ENCODE measurements at places on chromosomes 7 and 10.
A peak's percentile ranks its signal among the peaks of the same experiment; 100 is the strongest.

GRCh38 chr7:86932038-86932512 lies 127.4 kb downstream of the ELAPOR2 start:
- H3K27me3 ChIP-seq = no peaks in the 10 kb centered on the region
- no peak for DNase-seq
- peak overlapping the region; percentile 23 for H3K4me3 ChIP-seq
- H3K27ac ChIP-seq = peak overlapping the region; percentile 94
- peaks cover 34% of the 10 kb centered on the region for H3K4me1 ChIP-seq

- peaks cover 9% of the 10 kb centered on the region for H3K4me1 ChIP-seq
- H3K27me3 ChIP-seq = no peaks in the 10 kb centered on the region
- H3K36me3 ChIP-seq = peaks cover 14% of the 10 kb centered on the region
- no peak overlapping the region for H3K4me3 ChIP-seq
These were observed 4.8 kb upstream of the TAF3 start for GRCh38 chr10:7813481-7813880.

DNA sequence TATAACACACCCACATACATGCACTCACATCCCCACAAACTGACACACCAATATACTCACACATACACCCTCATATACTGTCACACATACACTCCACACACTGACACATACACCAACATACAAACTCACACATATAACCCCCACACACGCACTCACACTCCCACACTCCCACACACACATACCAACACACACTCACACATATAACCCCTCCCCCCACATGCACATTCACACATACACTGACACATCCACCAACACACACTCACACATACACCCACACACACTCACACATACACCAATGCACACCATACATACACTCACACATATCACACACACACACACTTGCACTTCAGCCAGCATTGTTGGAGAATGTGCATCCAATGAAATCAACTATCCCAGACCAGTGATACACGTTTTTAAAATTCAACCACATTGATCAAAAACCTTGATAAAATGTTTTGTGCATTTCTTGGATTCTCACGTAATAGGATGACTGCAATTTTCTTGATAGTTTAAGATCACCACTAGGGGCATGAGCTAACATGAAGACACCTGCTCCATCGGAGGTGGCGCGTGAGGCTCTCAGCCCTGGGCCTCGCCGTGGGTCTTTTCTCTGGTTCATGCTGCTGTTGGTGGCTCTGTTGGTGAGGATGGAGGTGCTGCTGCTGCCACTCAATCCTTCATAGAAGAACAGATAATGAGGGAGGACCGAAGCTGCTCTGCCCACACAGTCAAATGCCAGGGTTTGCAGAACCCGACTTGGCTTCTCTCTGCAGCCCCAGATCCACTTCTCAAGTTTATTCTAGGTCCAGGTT lies 32.1 kb upstream of the CHST15 start:
- H3K4me1 ChIP-seq = no peaks in the 10 kb centered on the region
- H3K27ac ChIP-seq = no peak overlapping the region
- H3K4me3 ChIP-seq = no peak overlapping the region
- no peaks in the 10 kb centered on the region for H3K27me3 ChIP-seq
- no peak for DNase-seq

GRCh38 chr7:26081638-26082037 lies 70.4 kb upstream of the NFE2L3 start:
- H3K27ac ChIP-seq = no peak overlapping the region
- no peaks in the 10 kb centered on the region for H3K36me3 ChIP-seq
- H3K27me3 ChIP-seq = peaks cover 26% of the 10 kb centered on the region
- H3K4me1 ChIP-seq = peaks cover 8% of the 10 kb centered on the region

- no peaks in the 10 kb centered on the region for H3K27me3 ChIP-seq
- no peak for DNase-seq
- no peak overlapping the region for H3K4me3 ChIP-seq
- peaks cover 24% of the 10 kb centered on the region for H3K4me1 ChIP-seq
- H3K36me3 ChIP-seq = peaks cover 14% of the 10 kb centered on the region
- H3K27ac ChIP-seq = no peak overlapping the region
These were observed 866 bp downstream of the CNOT4 start for GRCh38 chr7:135508883-135509588.

DNA sequence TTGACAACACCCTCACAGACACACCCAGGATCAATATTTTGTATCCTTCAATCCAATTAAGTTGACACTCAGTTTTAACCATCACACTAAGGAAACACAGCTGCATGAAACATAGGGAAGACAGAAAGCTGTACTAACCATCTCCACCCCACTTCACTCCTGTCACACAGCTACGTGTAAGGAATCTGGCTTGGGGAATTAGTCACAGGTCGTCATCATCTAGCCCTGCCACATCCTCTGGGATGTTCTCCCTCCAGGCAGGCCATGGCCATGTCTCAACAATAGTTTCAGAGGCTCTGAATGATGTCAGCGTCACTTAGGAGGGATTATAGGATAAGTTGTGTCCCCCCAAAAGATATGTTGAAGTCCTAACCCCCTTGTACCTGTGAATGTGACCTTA lies 10.8 kb upstream of the SEMA3C start:
- H3K4me3 ChIP-seq = no peak overlapping the region
- no peak overlapping the region for H3K27ac ChIP-seq
- H3K4me1 ChIP-seq = no peaks in the 10 kb centered on the region

GRCh38 chr7:74193054-74193453 lies 16.8 kb upstream of the LAT2 start:
- H3K27ac ChIP-seq = peak overlapping the region; percentile 48
- H3K27me3 ChIP-seq = no peaks in the 10 kb centered on the region
- H3K4me3 ChIP-seq = no peak overlapping the region
- H3K36me3 ChIP-seq = peaks cover 98% of the 10 kb centered on the region

GRCh38 chr7:57404967-57405421 lies 45.0 kb upstream of the ZNF716 start:
- H3K36me3 ChIP-seq = peaks cover 4% of the 10 kb centered on the region
- no peaks in the 10 kb centered on the region for H3K4me1 ChIP-seq
- DNase-seq = no peak
- H3K27ac ChIP-seq = no peak overlapping the region
- no peak overlapping the region for H3K4me3 ChIP-seq

DNA sequence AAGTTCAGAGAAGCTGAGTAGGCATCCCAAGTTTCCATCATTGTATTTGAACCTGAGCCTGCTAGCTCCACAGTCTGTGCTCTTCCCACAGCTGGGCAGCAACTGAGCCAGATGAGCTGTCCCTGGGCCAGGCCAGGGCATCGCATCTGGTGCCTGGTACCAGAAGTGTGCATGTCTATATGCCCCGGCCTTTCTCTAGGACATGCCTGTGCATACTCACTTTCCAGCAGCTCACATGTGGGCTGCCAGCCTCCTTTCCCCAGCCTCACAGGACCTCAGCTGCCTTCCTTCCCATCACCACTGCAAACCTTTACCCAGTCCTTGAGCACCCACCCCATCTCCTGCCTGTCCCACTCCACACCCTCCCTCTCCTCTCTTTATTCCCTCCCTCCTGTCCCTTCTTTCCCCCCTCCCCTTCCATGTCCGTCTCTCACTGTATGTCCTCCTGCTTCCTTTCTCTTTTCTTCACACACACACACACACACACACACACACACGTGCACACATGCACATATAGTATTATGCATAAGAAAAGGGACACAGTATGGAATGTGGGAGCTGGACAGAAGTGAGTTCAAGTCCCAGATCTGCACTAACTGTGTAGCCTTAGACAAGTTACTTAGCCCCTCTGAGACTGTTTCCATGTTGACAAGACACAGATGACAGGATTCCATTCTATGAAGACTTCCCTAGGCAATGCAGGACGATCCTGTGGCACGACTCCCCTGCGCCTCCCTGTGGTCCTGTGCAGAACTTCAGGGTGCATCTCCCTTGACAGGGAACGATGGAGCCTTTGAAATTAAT lies 10.9 kb downstream of the CDHR1 start:
- H3K36me3 ChIP-seq = no peaks in the 10 kb centered on the region
- peaks cover 2% of the 10 kb centered on the region for H3K27me3 ChIP-seq
- no peaks in the 10 kb centered on the region for H3K4me1 ChIP-seq
- H3K4me3 ChIP-seq = no peak overlapping the region

DNA sequence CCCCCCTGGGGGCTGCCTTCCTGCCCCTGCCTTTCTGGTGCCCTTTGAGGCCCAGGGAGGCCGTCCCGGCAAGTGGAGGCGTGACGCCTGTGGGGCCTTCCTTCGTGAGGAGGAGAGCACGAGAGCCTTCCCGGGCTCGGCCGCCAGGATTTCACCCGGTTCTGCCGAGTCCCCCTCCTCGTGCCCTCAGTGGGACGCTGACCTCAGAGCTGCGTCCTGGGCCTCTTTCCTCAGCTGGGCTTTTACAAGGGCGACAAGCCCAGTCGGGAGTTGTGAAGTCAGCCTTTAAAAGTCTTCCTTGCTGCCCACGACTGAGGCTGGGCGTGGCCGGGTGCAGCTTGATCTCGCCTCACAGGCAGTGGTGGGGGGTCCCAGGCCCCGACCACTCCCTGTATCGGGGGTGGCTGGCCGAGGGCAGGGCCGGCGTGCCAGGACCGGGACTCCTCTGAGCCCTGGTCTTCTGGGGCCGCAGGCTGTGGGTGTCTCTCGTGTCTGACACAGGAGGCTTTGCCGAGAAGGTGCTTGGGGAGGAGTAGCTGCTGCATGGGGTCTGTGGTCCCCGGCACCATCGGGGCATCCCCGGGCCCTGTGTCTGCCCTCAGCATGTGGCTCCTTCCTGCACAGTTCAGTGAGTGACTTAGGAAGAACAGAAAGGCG lies 41.8 kb downstream of the FAM20C start:
- no peak for DNase-seq
- H3K4me3 ChIP-seq = no peak overlapping the region
- H3K27ac ChIP-seq = no peak overlapping the region
- H3K36me3 ChIP-seq = no peaks in the 10 kb centered on the region

- H3K4me1 ChIP-seq = no peaks in the 10 kb centered on the region
- no peak overlapping the region for H3K27ac ChIP-seq
- no peaks in the 10 kb centered on the region for H3K27me3 ChIP-seq
These were observed 316.1 kb upstream of the MTPN start for GRCh38 chr7:136293272-136293671.

GRCh38 chr10:17179002-17179401 lies 22.5 kb downstream of the TRDMT1 start:
- no peak for DNase-seq
- no peak overlapping the region for H3K27ac ChIP-seq
- no peaks in the 10 kb centered on the region for H3K27me3 ChIP-seq
- no peaks in the 10 kb centered on the region for H3K36me3 ChIP-seq
- no peak overlapping the region for H3K4me3 ChIP-seq
- H3K4me1 ChIP-seq = peaks cover 24% of the 10 kb centered on the region

DNA sequence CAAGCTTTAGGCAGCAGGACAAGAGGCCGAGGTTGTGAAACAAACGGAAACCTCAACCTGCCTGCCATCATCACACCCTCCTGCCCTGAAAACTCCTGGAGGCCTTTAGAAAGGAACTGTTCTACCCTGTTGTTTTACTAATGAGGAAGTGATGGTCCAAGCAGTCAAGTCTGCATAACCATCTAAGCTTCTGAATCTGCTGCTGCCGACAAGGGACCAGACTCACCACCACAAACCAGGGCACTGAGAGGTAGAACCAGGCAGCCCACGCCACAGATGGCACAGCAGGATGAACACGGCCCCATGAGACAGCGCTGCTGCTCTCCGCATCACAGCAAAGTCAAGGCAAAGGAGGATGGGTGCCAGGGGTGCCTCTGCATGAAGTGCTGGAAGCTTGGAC lies 209.4 kb downstream of the CELF2 start:
- no peaks in the 10 kb centered on the region for H3K27me3 ChIP-seq

- H3K4me1 ChIP-seq = peaks cover 55% of the 10 kb centered on the region
- H3K27ac ChIP-seq = no peak overlapping the region
- H3K36me3 ChIP-seq = peaks cover 60% of the 10 kb centered on the region
- no peak overlapping the region for H3K4me3 ChIP-seq
- no peaks in the 10 kb centered on the region for H3K27me3 ChIP-seq
These were observed 786 bp downstream of the ATP5F1C start for GRCh38 chr10:7788639-7789286.

DNA sequence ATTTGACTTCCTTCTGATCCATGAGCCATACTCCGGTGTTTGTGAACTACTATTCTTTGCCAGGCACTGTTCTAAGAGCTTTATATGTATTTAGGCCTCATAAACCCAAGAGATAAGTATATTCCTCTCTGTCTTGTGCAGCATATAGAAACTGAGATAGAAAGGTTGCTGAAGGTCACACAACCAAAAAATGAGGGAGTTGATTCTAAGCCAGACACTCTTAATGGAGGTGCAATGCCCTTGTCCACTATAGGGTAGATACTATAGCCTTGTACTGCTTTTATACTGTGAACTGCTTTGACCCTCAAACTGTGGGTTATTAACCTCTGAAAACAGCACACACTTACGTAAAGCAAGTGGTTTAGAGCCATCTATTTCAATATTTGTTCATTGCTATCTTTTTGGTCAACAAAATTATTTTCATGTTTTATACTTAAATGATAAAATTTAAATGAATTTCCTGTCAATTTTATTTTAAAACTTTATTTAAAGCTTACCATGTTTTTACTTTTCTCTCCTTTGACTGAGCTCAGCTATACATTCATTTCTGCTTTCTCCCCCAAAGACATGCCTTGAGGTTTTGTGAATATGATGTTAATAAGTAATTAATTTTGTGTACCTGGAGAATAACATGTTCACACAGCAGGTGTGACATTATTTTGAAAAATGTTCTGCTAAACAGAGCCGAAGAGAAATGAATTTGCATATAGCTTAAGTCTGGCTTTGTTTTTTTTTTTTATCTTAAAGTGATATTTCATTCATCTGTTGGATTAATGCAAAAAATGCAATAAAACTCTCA lies 687.3 kb downstream of the DNAJB9 start:
- no peaks in the 10 kb centered on the region for H3K27me3 ChIP-seq
- DNase-seq = no peak
- H3K4me3 ChIP-seq = no peak overlapping the region
- no peaks in the 10 kb centered on the region for H3K36me3 ChIP-seq
- H3K4me1 ChIP-seq = no peaks in the 10 kb centered on the region
